ENCODE measurements at places on chromosomes 5 and 9. TPM values are rescaled to one million over a fixed set of nuclear protein-coding genes. Genes with fewer than 3 reads are reported as not detected.

DNA sequence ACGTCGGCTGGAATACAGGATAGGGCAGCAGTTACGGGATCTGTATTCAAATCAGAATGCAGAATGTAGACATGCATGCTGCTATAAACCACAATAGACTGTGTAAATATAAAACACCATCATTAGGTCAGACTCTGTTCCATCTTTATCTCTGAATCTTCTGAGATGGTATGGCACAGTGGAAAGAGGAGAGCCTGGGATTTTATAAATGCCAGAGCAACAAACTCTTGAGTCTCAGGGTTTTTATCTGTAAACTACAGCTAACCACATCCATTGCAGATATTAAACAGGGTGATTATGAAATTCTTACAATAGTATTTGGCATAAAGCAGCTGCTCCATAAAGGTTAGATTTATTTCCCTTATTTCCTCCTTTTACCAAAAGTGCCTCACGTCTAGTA lies 108.7 kb downstream of the ZDHHC21 start:
- no peak for ATAC-seq

GRCh38 chr5:170357955-170358444 lies 31.2 kb downstream of the KCNMB1 start:
- no peak for ATAC-seq

Gene SH3PXD2B
- 15.7 TPM for total RNA-seq

Gene RORB
- not detected for total RNA-seq

DNA sequence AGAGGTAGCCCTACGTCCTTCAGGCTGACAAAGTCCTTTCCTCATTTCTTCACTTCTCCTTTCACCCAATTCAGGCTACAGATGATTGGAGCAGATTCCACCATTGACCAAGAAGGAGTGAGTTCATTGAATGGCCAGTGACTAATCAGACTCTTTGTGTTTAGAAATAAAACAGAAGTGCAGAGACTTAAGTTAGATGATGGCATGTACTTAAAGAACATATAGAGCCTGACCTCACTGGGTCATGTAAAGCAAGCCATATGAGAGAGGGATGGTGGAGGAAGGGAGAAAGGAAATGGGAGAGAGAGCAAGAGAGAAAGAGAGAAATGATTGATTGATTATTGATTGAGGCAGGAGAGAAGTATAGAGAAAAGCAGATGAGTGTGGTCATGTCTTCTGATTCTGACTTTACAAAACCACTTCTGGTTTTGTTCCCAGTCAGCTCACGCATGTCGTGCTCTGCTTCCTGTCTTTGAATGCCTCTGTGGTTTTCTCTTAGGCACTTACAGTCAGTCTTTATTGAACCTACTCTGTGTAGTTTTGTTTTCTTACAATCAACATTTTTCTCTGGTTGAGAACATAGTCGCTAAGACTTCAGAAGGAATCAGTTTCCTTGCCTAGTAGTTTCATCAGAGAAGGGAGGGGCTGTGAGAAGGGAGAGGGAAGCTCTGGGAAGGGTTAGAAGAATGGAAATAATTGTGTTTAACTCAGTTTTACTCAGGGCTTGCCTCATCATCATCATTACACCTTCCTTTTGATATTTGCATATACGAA lies 149.2 kb upstream of the KLF9 start:
- peak; percentile 75 for ATAC-seq

GRCh38 chr5:82365744-82366228 lies 87.6 kb upstream of the RPS23 start:
- ATAC-seq = peak; percentile 47

- no peak for ATAC-seq
Measured at GRCh38 chr5:111313017-111313724, 89.0 kb downstream of the CAMK4 start.

Gene FOXD4L3
- total RNA-seq = 0.05 TPM

GRCh38 chr5:67015541-67016191 lies 180.9 kb downstream of the CD180 start:
- ATAC-seq = peak; percentile 72

DNA sequence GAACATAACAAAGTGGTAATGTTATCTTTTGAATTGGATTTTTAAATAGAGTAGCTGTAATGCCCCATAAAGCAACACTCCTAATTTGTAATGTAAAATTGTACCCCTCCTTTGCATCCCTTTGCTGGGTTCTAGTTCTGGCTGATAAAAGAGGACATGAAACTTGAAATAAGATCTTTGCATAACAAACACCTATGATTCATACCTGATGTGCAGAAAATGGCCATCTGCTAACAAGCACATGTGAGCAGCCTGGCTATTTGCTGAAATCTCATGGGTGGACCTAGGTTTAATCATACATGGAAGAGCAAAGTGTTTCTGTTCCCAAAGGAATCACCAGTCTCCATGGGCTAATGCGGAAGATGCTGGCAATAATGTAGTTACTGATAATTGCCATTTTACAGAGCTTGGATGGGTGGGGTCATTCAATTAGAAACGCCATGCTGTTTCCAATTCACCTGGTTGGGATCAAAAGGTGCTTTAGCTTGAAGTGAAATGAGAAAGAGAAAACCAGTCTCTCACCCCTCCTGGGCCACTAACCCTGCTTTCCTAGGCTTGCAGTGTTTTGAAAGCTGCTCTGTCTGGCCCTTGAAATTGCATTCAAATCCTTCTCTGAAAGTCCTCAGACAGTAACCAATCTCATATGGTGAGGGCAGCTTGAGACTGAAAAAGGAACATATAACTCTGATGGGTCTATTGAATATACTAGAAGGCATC lies 585.1 kb downstream of the TLE4 start:
- peak; percentile 64 for ATAC-seq

GRCh38 chr9:114276908-114277821 lies 45.7 kb upstream of the ORM1 start:
- ATAC-seq = peak; percentile 25

DNA sequence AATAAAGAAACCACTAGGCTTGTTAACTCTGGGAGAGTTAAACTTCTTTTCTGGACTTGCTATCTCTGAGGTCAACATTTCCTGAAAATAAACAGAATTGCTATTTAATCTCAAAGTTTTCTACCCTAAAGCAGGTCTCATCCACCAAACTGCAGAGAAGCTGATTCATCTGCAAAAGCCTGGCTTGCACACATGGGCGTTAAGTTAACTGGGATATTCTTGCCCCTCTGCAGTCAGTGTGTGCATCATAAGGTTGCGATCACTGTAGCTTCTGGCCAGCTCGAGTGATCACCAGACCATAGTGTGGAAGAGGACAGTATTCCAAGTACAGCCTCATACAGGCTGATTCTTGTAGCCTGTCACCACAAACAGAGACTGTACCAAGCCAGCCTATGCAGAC lies 99.2 kb downstream of the SPOCK1 start:
- ATAC-seq = no peak
